Activated naive CD4-positive, alpha-beta T cell treated with anti-CD3 and anti-CD28 coated beads for 36 hours (primary cell): ENCODE measurements at places on chromosomes 2 and 18. TPM values are rescaled to one million over a fixed set of nuclear protein-coding genes. Genes with fewer than 3 reads are reported as not detected.

GRCh38 chr2:211228559-211228958, 672.2 kb downstream of the CPS1 start:
- H3K4me1 ChIP-seq = no peaks in the 10 kb centered on the region
- no peak overlapping the region for H3K4me3 ChIP-seq
- no peaks in the 10 kb centered on the region for H3K36me3 ChIP-seq
- H3K27ac ChIP-seq = no peak overlapping the region

DNA sequence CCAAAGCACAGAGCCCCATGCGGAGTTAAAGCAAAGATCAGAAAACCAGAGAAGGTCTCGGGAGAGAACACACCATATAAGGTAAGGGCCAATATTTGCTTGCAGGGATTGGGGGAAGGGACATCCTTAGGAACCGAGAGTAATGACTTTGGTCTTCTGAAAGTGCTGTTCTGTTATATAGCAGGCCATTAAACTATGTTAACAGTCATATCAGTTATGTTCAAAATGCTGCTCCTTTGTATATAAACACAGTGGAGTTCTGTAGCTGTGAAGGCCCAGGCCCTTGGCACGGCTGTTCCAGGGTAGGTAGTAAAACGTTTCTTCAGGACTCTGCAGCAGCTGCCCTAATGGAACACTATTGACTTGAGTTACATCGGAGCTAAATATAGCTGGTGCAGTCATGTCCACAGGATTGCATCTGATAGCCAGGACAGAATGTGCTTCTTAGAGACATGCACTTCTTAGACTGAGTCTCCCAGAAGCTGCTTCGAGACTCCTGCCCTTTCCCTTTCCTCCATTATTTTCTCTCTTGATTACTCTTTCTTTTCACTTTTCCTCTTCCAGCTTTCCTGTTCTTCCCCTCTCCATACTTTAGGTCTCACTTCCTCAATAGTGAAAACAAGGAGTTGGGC, 122.4 kb downstream of the SETBP1 start:
- H3K4me3 ChIP-seq = no peak overlapping the region
- no peak for DNase-seq
- H3K36me3 ChIP-seq = peaks cover 2% of the 10 kb centered on the region

DNA sequence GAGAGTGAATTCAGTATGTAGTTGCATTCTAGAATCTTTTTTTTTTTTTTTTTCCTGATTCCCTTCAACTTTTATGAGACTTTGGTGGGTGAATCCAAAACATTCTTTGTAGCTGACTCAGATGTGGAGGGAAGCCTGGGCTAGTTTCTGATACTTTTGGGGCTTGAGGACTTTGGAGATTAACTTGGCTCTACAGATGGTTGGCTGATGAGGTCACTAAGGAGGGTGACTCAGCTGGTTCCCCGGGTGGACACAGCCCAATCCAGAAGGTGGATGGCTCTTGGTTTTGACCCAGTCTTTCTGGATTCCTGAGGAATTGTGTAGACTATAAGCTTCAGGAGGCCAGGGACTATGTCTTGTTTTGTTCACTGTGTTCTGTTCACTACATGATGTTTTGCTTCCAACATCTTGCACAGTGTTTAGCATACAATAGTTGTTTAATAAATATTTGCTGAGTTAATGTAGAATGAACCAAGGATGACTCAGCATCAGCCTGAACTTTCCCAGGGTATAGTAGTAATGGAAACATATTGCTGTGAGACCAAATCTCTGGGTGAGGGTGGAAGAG, 30.5 kb downstream of the LAMA3 start:
- H3K36me3 ChIP-seq = no peaks in the 10 kb centered on the region
- no peak overlapping the region for H3K4me3 ChIP-seq
- H3K27me3 ChIP-seq = peaks cover 2% of the 10 kb centered on the region
- no peak for DNase-seq

DNA sequence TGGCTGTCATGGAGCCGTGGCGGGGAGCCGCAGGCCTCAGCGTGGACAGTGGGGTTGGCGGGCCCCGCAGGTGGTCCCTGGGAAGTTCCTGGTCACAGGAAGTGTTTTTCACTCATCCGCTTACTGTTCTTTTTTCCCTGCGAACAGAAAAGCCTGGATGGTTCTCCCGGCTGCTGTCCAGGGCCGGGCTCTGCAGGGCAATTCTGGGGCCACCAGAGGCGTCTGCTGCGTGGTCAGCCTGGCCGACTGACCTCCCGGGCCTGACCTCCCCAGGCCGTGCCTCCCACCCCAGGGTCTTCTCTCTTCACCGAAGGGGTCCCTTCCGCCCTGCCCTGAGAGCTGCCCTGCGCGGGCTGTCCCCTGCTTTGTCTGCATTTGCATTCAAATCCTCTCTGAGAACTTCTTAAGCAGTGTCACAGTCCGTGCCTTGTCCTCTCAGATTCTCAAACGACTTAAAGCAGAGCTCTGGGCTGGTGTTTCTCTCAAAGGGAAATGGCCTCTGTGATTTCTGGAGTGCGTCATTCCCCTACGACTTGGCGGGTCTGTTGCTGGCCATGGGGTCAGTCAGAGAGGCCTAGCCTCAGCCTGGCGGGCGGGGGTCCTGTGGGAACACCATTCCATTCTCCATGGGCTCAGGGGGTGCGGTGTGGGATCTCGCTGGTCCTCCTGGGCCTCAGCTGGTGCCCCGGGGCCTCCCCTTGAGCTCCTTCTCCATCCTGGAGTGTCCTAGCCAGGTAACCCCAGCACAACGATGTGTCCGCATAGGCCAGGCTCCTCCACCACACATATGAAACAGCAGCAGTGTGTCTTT, 38.3 kb downstream of the KLHL29 start:
- H3K4me1 ChIP-seq = peaks cover 2% of the 10 kb centered on the region
- no peak overlapping the region for H3K27ac ChIP-seq
- H3K4me3 ChIP-seq = no peak overlapping the region
- DNase-seq = no peak
- no peaks in the 10 kb centered on the region for H3K36me3 ChIP-seq

- no peaks in the 10 kb centered on the region for H3K4me1 ChIP-seq
These were observed 256.0 kb downstream of the DCDC2C start for GRCh38 chr2:3959372-3959771.

DNA sequence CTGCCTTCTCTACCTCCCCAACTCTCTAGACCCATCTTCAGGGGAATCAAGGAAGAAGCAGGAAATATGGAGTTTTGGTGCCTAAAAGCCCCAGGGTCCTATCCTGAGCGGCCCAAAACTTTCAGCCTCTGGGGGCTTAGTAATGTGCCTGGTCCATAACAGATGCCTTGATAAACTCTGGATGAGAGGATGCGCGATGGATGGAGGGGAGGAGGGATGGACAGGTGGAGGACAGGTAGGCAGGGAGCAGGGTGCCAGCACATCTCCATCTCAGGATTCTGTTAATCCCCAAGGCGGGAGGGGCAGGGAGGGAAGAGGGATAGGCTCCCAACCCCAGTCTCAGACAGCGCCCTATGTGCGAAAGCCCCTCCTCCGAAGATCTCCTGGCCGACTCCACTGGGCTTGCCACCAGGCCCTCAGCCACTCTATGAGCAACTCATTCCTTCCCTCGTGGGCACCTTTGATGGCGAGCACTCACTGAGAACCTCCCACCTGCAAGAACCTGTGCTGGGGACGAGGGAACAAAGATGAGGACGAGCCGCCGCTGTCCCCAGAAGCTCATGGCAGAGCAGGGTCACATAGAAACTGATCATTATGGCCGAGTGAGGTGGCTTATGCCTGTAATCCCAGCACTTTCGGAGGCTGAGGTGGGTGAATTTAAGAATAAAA, 23.1 kb downstream of the HS1BP3 start:
- no peak overlapping the region for H3K27ac ChIP-seq
- no peak for DNase-seq
- H3K4me1 ChIP-seq = no peaks in the 10 kb centered on the region
- no peaks in the 10 kb centered on the region for H3K27me3 ChIP-seq

- no peak overlapping the region for H3K27ac ChIP-seq
- H3K27me3 ChIP-seq = no peaks in the 10 kb centered on the region
- DNase-seq = no peak
- H3K4me1 ChIP-seq = no peaks in the 10 kb centered on the region
- H3K36me3 ChIP-seq = no peaks in the 10 kb centered on the region
These were observed 230.4 kb upstream of the ACVR2A start for GRCh38 chr2:147614471-147614870.

DNA sequence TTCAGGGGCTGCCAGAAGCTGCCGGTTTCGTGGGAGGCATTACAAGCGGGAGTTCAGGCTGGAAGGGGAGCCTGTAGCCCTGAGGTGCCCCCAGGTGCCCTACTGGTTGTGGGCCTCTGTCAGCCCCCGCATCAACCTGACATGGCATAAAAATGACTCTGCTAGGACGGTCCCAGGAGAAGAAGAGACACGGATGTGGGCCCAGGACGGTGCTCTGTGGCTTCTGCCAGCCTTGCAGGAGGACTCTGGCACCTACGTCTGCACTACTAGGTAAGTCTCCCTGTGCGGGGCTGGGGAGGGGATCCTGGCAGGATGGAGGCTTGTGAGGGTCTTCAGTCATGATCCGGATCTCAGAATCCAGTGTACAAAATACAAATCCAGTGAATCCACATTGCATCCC, 17.8 kb downstream of the IL1R2 start:
- H3K27me3 ChIP-seq = no peaks in the 10 kb centered on the region
- no peak for DNase-seq
- H3K4me3 ChIP-seq = no peak overlapping the region
- H3K27ac ChIP-seq = no peak overlapping the region

DNA sequence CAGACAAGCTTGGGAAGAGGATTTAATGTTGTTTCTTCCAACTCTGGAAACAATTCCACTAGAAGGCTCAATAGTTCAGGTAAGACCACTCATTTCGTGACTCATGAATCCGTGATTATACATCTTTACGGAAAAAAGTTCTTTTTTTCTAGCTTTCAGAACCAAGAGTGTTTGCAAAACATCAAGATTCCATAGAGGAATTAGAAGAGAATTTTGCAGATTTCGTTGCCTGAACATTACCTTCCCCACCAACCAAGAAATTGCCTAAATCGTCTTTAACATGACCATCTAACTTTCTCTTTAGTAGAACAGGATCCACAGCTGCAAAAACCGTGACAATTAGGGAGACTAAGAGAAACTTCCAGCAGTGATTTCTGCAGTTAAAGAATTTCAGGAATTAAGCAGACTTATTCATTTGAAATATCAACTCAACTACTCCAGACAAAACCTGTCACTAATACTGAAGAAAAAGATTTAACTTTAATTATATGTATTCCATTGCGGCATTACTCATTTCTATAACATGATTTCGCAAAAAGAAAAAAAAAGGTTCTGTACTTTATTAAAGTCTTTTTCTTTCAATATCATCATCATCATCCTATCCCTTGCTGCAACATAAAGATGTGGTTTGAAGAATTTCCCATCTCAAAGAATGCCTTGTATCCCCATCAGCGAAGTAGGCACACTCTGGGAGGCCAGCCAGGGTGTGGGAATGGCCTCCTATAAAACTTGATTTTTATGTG, 1.9 kb upstream of the NAB1 start:
- peaks cover 45% of the 10 kb centered on the region for H3K4me1 ChIP-seq
- DNase-seq = no peak
- peak overlapping the region; percentile 46 for H3K27ac ChIP-seq
- no peaks in the 10 kb centered on the region for H3K27me3 ChIP-seq

GRCh38 chr2:44930274-44931197, 11.0 kb upstream of the SIX3 start:
- H3K4me3 ChIP-seq = peak overlapping the region; percentile 32
- H3K36me3 ChIP-seq = no peaks in the 10 kb centered on the region
- no peak overlapping the region for H3K27ac ChIP-seq
- peaks cover 78% of the 10 kb centered on the region for H3K27me3 ChIP-seq

- no peak for DNase-seq
- H3K27ac ChIP-seq = no peak overlapping the region
- peaks cover 9% of the 10 kb centered on the region for H3K27me3 ChIP-seq
- no peaks in the 10 kb centered on the region for H3K36me3 ChIP-seq
- H3K4me1 ChIP-seq = no peaks in the 10 kb centered on the region
- no peak overlapping the region for H3K4me3 ChIP-seq
These were observed 81.1 kb upstream of the HS6ST1 start for GRCh38 chr2:128399690-128400291.

DNA sequence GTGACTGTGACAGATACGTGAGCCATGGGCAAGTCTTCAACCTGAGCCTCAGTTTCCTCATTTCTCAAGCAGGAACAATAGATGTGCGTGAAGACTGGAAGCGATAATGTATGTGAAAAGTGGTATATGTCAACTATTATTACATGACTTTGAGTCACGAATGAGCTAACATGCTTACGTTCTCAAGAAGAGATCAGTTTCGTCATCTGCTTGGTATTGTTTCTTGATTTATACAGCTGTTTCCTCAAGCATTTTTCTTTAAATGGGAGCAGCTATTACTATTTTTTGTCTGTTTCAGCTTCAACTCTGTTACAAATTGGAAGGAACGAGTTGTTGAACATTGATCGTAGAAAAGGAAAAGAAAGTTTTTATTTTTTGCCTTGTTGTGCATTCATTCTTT, 48.5 kb upstream of the THOC1 start:
- no peaks in the 10 kb centered on the region for H3K36me3 ChIP-seq
- no peaks in the 10 kb centered on the region for H3K4me1 ChIP-seq

GRCh38 chr2:80293039-80293438, 11.5 kb downstream of the LRRTM1 start:
- H3K27me3 ChIP-seq = peaks cover 2% of the 10 kb centered on the region
- H3K4me1 ChIP-seq = no peaks in the 10 kb centered on the region
- H3K36me3 ChIP-seq = no peaks in the 10 kb centered on the region
- no peak overlapping the region for H3K4me3 ChIP-seq
- no peak for DNase-seq
- H3K27ac ChIP-seq = no peak overlapping the region

GRCh38 chr2:238284802-238285515, 3.5 kb downstream of the PER2 start:
- no peaks in the 10 kb centered on the region for H3K36me3 ChIP-seq
- DNase-seq = no peak
- peaks cover 40% of the 10 kb centered on the region for H3K4me1 ChIP-seq
- H3K27me3 ChIP-seq = no peaks in the 10 kb centered on the region

DNA sequence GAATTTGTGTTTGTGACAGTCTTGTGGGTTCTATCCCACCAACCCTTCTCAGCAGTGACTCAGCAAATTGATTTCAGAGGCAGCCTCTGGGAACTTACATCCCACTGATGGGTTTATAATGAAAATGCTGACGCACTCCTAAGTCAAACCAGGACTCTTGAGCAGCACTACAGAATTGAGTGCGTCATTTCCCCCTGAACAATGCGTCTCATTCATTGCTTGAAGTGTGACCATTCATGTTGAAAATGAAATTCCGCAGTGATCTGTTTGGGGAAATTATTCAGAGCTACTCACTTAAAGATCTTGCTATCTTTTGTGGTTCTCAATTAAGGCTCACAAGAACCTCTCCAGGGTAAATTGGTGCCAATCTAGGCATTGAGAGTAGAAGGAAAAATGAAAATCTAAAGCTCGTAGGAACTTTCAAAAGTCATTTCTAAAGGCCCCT, 417.7 kb upstream of the SLC14A2 start:
- H3K4me1 ChIP-seq = no peaks in the 10 kb centered on the region
- peaks cover 6% of the 10 kb centered on the region for H3K27me3 ChIP-seq
- H3K4me3 ChIP-seq = no peak overlapping the region
- no peaks in the 10 kb centered on the region for H3K36me3 ChIP-seq
- DNase-seq = peak; percentile 18
- H3K27ac ChIP-seq = no peak overlapping the region

Gene UGT1A4
- not detected for total RNA-seq

Gene NT5C1B
- not detected for total RNA-seq

Gene HOXD4
- total RNA-seq = not detected

Gene C2orf66
- not detected for total RNA-seq

Gene UCN
- 0.45 TPM for total RNA-seq

Gene KATNAL2
- 0.52 TPM for total RNA-seq

Gene AMER3
- not detected for total RNA-seq

Gene MERTK
- total RNA-seq = 0.57 TPM

Gene CACNB4
- total RNA-seq = 0.10 TPM

Gene MYOM1
- 0.40 TPM for total RNA-seq

Gene CCL20
- 13.1 TPM for total RNA-seq

Gene CFAP221
- total RNA-seq = not detected
